Hematopoietic multipotent progenitor cell treated with erythropoietin and hydrocortisone succinate and interleukin-3 and kit ligand, for 15 days (in vitro differentiated cells): ENCODE measurements at places on chromosomes 1 and 21.

- no peak for DNase-seq
Observed at GRCh38 chr1:24779689-24780464, 34.6 kb downstream of the CLIC4 start.

DNA sequence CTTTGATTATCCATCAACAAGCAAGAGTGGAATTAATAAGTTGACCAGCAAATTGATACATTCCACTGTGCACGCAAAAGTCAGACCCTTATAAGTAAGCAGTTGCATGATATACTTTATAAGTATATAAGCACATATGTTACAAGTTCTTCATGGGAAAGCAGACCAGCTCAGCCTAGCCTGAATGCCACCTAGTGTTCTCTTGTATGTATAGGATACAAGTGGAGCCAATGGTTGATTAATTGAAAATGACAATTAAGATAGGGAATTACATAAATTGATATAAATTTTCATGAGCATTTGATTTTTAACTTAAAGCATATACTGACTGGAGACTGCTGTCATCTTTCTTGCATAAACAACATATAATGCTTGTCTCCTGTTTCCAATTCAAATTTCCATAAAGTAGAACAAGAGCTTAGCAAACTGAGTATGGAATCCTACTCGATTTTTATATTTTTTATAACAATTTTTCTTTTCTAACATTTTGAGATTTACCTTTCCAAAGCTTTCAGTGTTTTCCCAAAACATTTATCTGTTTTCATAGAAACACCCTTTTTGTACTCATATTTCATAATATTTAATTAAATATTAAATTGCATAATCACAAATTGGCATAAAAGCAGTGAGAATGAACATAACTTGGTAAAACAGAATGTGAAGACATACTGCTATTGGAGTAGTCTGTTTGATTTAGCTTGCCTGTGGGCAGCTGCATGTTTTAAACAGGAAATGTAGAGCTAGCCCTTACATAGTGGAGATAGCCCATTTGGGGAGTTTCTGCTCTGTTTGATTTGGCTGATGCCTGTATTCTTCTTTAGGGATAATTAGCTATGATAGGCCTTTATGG lies 62.8 kb downstream of the MAGI3 start:
- peak; percentile 23 for DNase-seq

DNA sequence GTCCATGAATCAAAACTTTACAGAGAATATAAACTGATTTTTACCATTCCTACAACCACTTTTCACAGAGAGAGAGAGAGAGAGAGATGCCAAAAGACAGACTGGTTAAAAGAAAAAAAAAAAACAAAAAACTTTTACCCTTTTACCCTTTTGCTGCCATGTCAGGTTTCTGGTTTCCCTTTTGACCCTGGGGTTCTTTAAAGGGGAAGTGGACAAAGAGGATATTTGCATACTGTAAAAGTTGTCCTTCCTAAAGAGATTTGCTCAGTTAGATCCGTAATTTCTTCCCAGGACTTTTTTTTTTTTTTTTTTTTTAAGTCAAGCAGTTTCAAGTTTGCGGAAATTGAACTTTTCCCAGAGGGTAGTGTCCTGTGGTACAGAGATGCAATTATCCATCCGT lies 287.8 kb upstream of the RGS18 start:
- DNase-seq = no peak

DNA sequence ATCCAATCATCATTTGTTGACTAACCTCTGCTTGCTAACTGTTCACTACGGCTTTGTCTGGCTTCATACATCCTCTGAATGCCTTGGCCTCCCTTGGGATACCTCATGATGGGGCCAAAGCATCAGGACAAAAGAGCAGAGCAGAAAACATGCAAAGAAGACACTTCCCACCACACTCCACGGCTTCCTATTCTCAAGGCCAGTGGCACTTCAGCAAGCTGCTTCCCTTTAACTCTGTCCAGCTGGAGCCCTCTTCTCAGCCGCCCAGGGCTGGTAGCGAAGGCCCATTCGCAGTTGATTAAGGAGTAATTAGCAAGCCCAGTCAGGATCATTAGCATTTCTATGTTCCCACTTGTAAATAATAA lies 224.3 kb upstream of the FGGY start:
- DNase-seq = no peak

DNA sequence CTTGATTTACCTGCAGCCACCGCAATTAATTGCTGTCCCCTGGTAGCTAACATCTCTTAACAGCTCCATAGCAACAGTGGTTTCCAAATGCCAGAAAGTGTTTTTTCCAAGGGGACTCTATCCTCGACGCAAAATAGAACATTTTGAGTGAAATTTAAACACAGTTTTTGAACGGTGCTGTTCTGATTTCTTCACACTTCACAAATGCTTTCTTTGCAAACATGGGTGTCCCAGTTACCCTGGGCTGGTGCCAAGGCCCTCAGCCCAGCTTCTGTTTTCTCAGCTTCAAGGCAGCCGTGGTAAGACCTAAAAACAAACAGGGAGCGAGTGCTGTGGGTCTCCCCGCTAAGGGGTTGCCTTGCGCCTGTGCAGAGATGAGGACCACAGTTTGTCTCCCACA lies 147.3 kb upstream of the VAMP3 start:
- DNase-seq = no peak

DNA sequence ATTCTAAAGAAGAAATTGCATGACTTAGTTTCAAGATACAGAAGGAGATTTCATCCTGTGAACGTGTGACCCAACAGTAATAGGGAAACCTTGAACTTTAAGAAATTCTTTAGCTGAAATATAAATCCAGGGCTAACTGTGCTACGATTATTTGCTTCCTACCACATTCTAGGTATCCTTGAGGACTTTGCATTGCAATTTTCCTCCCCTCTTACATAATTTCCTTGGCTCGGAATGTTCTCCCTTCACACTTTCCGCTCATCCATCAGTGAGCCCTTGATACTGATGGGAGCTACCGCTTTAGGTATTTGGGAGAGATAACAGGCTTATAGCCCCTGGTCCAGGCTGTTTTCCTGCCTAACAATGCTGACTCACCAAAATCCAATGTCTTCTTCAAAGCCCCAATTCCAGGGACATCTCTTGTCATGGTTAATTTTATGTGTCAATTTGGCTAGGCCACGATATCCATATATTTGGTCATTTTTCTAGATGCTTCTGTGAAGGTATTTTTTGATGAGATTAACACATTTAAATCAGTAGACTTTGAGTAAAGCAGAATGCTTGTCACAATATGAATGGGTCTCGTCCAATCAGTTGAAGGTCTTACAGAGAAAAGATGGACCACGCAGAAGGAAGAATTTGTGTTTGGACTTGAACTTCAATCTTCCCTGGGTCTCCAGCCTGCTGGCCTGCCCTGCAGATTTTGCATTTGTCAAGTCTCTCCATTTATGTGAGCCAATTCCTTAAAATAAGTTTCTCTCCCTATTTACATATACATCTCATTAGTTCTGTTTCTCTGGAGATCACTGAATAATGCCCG lies 121.2 kb downstream of the PTPN14 start:
- no peak for DNase-seq
